ENCODE measurements at places on chromosomes 16 and 17.

DNA sequence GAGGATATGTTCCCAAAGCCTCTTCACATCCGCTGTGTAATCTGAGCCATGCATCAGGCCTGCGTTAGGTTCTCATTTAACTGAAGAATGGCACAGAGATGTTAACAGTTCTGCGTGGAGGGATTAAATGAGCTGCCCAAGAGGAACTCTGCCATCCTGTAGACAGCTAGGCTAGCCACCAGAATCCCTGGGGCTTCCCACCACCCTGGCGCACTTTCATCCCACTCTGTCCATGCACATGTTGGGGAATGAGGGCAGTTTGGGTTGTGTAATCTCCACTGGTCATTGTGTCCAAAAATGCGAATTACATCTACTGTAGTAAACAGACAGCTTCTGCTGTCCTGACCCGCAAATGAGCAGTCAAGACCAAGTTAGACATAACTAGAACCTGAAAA is 1.0 kb upstream of the GLG1 start:
- no peak for DNase-seq

GRCh38 chr16:4481526-4481925 is 5.3 kb downstream of the HMOX2 start:
- no peak for DNase-seq

- DNase-seq, result no peak
Measured at GRCh38 chr16:27273670-27274423, 5.3 kb upstream of the NSMCE1 start.

- DNase-seq, result no peak
Measured at GRCh38 chr17:56011406-56012131, 141.7 kb upstream of the ANKFN1 start.

- no peak for DNase-seq
Measured at GRCh38 chr17:11303773-11304394, 62.9 kb downstream of the SHISA6 start.

- peak; percentile 47 for DNase-seq
Measured at GRCh38 chr16:381789-382717, at the start of gene PGAP6. Gene PGAP6 (minus strand): TSS chr16:381978. CDS start chr16:381821, 157 bp downstream.

GRCh38 chr17:64400642-64401041 is 10.0 kb upstream of the PECAM1 start:
- DNase-seq, result no peak

DNA sequence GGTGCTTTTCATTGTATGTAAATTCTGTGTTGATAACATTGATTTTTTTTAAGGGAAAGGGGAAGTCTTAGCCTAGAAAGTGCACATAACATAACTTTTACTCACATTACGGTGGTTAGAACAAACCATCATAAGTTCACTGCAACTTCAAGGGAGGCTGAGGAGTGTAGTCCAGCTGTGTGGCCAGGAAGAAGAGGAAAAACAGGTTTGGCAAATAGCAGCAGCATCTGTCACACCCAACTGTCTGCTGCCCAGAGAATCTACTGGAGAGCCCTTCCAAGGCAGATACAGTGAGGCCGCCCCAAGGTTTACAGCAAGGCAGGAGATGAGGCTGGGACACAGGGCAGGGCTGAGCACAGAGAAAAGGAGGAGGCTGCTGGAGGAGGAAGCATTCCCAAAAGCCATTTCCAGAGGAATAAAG is 60.6 kb downstream of the AIPL1 start:
- no peak for DNase-seq

- no peak for DNase-seq
Measured at GRCh38 chr17:75832652-75833400, 11.4 kb downstream of the UNC13D start.

DNA sequence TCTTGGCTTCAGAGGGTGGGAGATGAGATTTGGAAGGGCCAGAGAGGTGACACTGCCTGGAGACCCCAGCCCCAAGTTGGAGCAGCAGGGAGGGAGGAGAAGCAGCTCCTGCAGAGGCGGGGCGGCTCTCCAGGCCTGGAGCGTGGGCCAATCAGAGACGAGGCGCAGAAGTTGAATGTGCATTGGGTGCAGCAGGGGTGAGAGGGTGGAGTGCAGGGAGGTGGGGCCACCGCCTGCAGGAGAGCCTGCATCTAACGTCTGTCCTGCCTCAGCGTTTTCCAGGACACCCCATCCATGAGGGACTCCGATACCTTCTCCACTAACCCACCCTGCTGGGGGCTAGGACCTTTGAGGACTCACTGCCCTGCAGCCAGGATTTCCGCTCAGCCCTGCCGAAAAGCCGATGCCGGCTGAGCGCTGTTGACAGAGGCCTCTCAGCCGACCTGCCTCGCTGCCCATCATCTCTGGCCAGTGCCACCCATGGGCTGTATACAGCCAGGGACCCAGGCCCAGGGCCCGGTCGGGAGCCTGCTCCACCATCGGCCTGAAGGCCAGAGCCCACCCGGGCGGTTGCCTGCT is 146.2 kb downstream of the ENGASE start:
- no peak for DNase-seq

DNA sequence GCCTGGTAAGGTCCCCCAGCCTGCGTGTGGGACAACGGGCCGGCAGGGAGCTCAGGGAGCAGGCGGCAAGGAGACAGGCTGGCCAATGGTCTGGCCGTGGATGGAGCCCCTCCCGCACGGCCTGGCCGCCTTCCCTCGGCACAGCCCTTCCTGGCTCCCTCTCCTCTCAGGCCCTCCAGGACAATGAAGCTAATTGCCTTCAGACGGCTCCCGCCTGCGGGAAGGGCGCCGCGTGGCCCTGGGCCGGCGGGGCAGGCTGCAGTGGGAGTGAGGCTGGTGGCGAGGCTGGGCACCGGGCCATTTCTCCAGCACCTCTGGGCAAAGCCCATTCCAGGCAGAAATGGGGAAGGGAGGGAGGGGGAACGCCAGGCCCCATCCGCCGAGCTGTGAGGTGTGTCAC is 50.9 kb downstream of the ENGASE start:
- no peak for DNase-seq

DNA sequence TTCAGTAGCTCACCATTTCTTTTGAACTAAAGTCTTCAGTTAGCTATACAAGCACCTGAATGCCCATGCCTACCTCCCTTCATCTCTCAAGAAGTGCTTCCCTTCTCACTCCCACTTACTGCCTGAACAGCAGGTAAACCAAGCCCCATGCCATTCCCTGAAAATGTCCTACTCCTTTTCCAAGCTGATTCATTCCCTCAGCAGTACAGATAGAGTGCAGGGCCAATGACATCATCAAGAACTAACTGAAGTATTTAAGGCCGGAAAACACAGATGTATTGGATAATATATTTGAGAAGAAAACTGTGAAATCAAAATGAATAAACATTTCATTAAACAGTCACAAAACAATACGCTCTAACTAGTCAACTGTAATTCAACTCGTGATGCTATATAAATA is 478.8 kb upstream of the CDH11 start:
- no peak for DNase-seq

DNA sequence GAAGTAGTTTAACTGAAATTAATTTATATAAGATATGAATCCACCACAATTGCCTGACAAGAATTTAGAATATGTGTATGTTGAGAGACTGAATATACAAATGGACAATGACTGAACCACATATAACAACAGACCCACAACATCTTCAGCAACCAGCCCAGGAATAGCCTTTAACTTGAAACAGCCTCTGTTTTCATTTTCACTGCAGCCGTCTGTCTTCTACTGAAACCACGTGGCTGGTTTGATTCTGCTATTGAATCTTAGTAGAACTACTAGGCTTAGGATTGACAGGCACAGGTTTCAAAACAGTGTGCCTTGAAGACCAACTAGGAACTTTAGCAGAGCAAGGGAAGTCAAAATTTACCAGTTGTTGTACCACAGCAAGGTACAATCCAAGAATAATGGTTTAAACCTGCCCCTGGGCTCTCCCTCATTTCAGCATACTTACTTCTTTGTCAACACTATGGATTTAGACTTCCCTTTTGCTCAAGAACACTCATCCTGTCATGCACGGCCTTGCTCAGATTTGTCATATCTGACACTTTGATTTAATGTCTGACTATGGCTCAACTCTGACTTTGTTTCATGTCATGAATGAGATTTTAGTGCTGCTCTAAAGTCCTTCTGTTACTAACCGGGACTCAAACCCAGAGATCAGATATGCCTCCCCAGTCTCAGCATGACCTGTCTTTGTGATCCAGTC is 355.0 kb downstream of the KIF2B start:
- DNase-seq, result no peak

- DNase-seq, result no peak
Measured at GRCh38 chr17:35713069-35713728, 18.2 kb upstream of the RASL10B start.

DNA sequence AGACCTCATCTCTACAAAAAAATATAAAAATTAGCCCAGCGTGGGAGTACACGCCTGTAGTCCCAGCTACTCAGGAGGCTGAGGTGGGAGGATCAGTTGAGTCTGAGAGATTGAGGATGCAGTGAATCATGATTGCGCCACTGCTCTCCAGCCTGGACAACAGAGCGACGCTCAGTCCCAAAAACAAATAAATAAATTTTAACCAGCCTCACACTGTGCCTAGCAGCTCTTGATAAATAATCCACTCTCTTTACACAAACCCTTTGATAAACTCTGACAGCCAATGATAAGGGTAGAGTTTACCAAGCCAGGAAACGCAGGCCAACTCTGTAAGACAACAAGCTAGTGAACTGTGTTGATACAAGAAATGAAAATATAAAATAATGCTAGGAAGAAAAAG is 32.7 kb downstream of the LITAF start:
- DNase-seq, result no peak

DNA sequence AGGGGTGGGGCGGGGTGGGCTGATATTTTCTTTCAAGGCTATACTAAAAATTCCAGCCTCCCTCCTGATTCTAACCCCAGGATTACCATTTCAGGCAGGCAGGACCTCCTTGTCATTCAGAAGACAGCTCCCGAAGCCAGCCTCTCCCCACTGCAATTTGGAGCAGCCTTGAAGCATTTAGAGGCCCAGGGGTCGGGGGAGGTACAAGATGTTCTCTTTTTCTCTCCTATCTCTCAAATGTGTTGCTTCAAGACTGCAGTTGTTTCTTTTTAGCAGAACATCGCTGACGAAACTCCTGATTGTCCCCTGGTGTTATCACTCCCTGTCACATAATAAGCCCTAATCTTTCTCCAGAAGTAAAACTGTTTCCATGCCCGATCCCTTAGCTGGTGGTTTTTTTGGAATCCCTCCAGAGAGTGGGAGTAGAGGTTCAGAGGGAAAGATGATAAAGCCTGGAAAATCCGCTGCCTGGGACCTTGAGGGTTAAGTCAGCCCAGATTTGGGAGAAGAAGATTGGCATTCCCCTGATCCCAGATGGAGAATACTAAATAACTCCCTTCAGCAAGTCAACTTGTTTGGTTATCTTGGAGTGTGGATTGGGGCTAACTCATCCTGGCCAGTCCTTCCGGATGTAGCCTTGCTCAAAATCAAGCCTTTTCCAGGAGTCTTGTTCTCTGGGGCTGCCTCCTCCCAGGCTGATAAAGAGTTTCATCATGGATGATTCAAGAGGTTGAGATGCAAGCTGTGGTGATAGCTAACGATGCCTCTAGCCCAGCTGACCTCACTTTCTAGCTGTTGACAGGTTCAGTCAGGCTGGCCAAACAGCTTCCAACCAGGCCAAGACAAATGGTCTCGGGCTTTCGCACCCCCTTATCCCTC is 71.3 kb downstream of the SOX9 start:
- DNase-seq, result no peak

GRCh38 chr17:60631119-60631518 is 31.1 kb downstream of the PPM1D start:
- no peak for DNase-seq

DNA sequence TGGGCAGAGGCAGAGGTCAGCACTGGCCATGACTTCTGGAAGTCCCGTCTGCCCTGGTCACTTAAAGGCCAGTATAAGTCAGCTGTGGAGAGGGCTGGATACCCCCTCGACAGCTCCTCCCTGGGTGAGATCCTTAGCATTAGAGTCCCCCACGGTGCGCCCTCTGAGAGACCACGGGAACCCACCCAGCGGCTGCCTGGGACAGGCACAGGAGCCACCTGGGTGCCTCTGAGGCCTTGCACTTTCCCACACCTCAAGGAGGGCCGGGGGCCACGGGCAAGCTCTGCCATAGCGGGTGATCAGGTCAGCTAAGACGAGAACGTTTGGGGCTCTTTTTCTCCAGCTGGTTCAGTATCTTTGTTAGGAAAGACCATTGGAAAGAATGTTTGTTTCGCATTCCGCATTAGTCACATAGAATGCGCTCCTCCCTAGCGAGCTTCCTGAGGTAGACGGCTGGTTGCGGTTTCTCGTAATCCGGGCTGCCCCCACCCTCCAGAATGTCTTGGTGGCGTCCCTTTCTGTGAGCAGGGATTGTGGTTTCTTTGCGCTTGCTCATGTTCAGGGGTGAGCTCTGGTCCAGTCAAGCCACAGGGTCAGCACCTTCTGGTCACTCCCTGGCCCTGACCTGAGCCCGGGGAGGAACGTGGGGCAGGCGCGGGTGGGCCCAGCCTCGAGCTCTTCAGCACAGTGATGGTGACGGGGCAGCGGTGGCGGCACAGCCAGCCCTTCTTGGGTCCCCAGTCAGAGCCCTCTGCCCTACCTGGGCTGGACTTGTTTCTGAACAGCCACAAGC is 25.2 kb downstream of the NME3 start:
- no peak for DNase-seq

DNA sequence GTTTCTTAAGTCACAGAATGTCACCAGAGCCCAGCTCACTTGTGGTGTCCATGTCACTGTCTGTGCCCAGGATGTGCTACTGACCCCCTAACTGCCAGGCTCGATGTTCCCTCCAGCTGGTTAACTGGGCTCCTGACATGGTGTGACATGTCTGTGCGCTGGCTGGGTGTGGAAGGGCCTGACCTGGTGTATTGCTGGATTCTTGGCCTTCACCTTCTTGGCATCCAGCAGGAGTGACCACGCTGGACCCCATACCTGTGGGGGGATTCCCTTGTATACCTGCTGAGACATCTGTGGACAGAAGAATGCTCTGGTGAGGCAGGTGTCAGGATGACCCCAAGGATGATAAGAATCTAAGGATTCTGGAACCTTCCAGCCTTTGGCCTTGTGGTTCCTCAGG is 1690.1 kb downstream of the TP53TG3F start:
- DNase-seq, result no peak

DNA sequence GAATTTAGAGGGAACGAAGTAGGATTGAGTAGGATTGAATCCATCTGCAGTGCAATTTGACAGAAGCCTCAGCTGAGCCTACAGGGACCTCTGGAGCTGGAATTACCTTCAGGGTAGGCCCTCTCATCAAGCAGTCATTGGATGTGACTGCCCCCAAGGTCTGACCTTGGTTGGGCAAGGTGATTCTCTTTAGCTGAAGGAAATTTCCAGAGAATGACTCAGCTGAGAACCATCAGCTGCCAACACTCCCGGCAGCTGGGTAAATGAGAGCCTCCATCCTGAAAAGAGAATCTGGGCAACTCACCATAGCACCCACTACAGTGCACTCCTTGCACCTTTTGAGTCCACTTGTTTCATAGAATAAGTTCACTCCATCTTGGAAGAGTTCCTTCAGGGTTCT is 113.5 kb upstream of the MED13 start:
- DNase-seq, result no peak

DNA sequence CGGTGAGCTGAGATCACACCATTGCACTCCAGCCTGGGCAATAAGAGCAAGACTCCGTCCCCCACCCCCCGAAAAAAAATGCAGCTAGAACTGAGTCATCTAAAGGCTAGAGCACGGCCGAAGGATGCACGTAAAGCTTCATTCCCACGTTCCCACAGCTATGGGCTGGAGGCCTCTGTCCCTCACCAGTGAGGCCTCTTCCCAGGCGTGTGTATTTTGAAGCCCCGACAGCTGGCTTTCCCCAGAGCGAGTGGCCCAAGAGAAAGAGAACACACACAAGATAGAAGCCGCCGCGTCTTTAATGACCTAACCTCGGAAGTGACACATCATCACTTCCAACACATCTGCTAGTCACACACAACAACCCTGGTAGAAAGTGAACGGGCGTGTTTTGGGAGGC is 6.6 kb upstream of the KCTD5 start:
- DNase-seq, result no peak

- DNase-seq, result no peak
Measured at GRCh38 chr16:710500-711075, 4.3 kb upstream of the METRN start.
